ENCODE measurements at places on chromosomes 11 and 22. TPM values are rescaled to one million over a fixed set of nuclear protein-coding genes. Genes with fewer than 3 reads are reported as not detected.

- DNase-seq: no peak
Measured at GRCh38 chr22:45529971-45530575, 27.4 kb downstream of the FBLN1 start.

- no peak for DNase-seq
Measured at GRCh38 chr11:15645201-15645600, 530.5 kb downstream of the INSC start.

GRCh38 chr11:13101644-13102512 lies 92.8 kb downstream of the RASSF10 start:
- DNase-seq: no peak

- DNase-seq: no peak
Measured at GRCh38 chr22:45337536-45337935, 27.8 kb downstream of the FAM118A start.

- no peak for DNase-seq
Measured at GRCh38 chr11:64124147-64124546, 41.8 kb downstream of the MACROD1 start.

DNA sequence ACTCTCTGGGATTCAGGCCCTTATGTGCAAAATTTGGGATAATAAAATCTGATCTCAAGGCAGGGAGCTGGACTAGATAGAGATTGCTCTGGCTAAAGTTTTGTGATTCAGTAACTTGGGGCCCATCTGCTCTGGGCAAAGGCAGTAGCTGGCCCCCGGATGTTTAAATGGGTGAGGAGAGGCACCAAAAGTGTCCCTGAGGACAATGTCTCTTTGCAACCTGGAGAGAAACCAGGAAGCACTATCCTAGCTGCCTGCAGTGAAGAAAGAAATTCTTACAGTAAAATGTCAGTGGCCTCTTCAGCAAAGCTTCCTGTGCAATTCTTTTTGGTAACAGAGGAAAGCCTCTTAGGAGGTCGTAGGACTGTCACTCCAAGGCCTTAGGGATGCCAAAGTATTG lies 54.6 kb upstream of the BARX2 start:
- DNase-seq: no peak

GRCh38 chr11:122100756-122101080 lies 15.3 kb downstream of the BLID start:
- no peak for DNase-seq

NCF4 gene
- 15.6 TPM for total RNA-seq

CCDC15 gene
- total RNA-seq: 3.1 TPM

F2 gene
- total RNA-seq: not detected

SLC43A1 gene
- total RNA-seq: 30.3 TPM

AGBL2 gene
- 3.2 TPM for total RNA-seq

All from activated T-helper 1 cell treated with anti-CD3 and anti-CD28 coated beads, Interleukin-12 subunit alpha, Interleukin-12 subunit beta, Interleukin-2, Interleukin-4 antibody, amounts not matched to agents 30 ng/mL and 10 ng/mL and 1 ng/mL, durations not matched to agents 14 hours and 24 hours and 36 hours (primary cell).